ENCODE measurements at places on chromosomes 3 and 15.
A peak's percentile ranks its signal among the peaks of the same experiment; 100 is the strongest.

DNA sequence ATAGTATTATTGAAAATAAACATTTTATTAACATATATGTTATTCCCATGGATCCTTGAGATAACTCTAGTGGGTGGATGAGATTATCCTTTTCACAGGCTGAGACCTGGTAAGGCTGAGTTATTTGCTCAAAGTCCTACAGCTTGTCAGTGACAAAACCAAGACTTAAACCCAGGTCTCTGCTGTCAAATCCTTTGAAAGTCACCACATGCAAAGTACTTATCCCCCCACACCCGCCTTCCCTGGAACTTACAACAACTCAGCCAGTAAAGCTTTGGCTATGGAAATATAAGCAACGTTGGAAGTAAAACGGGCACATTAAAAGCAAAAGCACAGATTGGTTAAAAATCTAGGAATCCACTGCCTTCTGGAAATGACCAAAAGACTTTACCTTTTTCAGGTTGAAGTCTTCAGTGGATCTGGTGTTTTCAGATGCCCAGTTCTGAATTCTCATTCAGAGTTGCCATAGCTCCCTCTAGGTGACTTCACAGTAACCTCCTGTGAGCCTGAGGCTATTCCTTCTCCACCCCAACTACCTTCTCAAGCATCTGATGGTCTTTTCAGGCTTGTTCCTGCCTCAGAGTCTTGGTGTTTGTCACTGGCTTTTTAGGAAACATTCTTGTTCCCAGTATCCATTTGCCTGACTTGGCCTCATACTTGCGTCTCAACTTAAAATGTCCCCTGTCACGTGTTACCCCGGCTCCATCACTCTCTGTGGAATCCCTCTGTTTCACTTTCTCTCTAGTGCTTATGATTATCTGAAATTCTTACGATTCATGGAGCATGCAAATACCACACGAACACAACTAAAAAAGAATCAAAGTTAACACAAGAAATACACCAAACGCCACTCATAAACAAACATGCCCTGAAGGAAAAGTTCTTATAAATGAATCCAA lies 131.2 kb downstream of the MAGI1 start:
- DNase-seq = no peak

DNA sequence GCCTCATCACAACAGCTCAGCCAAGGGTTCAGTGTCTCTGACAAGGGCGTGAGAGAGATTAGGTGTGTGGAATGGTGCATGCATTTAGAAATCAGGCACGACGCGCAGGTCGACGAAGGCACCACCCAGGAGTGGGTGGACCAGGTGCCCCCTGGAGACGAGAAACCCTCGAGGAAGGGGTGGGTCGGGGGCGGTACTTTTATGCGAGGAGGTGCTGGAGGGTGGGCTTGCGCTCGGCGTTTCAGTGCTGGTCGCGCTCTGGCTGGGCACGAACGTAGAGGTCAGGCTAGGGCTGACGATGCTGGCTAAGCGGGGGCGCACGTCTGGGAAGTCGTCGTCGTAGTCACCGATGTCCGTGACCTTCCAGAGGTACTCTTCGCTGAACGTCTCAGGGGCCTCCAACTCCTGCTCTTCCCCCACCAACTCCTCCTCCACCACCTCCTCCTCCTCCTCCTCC lies 393 bp downstream of the ERICH6 start:
- DNase-seq = peak; percentile 74

- no peak for DNase-seq
Observed at GRCh38 chr3:148360051-148360450, 337.7 kb upstream of the AGTR1 start.

DNA sequence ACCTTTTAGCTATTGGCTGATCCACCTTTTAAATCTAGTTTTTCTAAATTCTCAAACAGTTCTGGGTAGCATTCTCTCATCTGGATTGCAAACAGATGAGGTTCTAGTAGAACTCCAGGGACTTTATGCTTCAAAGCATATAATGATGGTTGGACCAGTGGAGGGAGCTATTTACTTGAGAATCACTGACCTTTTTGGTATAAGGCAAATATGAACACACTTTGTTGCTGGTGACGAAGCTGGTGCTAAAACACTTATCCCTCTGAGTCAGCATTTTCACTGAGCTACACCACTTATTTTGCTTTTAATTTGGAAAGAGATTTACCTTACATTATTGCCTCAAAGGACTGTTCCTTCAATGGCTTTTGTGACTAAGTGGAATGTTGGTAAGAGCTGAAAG lies 58.6 kb upstream of the SLITRK3 start:
- DNase-seq = no peak

- no peak for DNase-seq
Observed at GRCh38 chr15:98231696-98232440, 271.4 kb downstream of the ARRDC4 start.
